ENCODE measurements at places on chromosomes 5 and 9.

DNA sequence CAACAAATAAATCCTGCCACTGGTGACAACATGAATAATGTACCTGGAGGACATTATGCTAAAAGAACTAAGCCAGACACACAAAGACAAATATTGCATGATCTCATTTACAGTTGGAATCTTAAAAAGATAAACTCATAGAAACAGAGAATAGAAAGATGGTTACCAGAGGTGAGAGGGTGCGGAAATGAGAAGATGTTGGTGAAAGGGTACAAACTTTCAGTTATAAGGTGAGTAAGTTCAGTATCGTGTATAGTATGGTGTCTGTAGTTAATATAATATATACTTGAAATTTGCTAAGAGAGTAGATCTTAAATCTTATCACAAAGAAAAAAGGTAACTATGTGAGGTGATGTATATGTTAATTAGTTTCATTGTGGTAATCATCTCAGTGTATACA is 63.3 kb downstream of the PRRC1 start:
- DNase-seq: no peak

GRCh38 chr5:179161901-179162300 is 101.7 kb downstream of the ZNF354C start:
- DNase-seq: no peak

GRCh38 chr5:11038772-11039171 is 277.7 kb upstream of the DAP start:
- DNase-seq: no peak

GRCh38 chr9:138097501-138097991 is 220.0 kb downstream of the CACNA1B start:
- no peak for DNase-seq

All from stimulated activated CD4-positive, alpha-beta T cell treated with anti-CD3 and anti-CD28 coated beads, Interleukin-12 subunit alpha, Interleukin-12 subunit beta, amount 100 ng/mL, for 24 hours (primary cell).